ENCODE measurements at places on chromosomes 3 and 15.

GRCh38 chr15:88187195-88187594, 69.3 kb downstream of the NTRK3 start:
- DNase-seq: no peak

- DNase-seq: peak; percentile 56
These were observed 463 bp downstream of the TERC start for GRCh38 chr3:169764312-169764881.

DNA sequence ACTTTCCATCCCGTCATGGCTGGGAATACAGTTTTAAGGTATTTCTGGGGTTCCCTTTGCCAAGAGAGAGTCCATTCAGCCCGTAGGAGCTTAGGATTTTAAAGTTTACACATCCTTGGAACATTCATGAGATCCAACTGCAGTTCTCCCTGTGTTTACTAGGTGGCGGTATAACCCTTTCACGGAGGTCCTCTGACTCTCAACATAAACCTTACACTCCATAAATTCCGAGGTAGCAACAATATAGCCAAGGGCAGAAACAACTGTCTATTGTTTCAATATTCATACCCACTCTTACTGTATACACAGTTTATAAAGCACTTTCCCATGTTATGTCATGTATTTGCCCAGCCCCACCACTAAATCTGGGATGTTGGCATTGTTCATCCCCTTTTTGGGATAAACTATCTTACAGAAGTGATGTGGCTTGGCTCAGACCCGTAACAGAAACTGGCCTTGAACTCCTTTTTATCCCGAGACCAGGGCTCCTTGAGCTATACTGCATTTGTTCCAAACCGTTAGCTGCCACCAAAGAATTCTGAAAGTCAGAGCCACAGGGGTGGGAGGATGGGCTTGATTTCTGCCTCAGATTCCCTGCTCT, 69.2 kb upstream of the COL6A5 start:
- peak; percentile 33 for DNase-seq

DNA sequence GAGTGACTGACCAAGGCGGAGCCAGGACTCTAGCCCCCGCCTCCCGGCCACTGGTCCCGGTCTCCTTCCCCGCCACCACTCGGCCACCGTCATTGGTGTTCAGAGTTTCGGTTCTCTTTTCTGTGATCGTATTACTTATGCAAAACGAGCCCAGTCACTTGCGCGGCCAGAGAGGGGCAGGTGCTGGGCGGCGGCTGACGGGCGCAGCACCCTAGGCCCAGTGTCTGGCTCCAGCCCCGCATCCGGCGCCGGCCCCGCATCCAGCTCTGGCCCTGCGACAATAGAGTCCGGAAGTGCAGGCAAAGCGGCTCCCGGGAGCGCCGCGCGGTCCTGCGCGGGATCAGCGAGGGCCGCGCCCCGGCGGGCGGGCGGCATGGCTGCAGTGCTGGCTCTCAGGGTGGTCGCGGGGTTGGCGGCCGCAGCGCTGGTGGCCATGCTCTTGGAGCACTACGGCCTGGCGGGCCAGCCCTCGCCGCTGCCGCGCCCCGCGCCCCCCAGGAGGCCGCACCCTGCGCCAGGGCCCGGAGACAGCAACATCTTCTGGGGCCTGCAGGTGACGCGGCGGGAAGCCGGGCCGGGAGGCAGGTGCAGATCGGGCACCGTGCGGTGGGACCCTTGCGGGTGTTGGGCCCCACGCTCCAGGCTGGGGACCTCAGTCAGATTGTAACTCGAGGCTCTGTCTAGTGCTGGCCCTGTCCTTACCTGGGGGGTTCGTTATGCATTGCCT, at the start of gene TMEM62:
TSS of gene TMEM62 (plus strand) at position 157 of the 727 bp plus-strand sequence. CDS start at position 374, 217 bp downstream.
- peak; percentile 76 for DNase-seq

DNA sequence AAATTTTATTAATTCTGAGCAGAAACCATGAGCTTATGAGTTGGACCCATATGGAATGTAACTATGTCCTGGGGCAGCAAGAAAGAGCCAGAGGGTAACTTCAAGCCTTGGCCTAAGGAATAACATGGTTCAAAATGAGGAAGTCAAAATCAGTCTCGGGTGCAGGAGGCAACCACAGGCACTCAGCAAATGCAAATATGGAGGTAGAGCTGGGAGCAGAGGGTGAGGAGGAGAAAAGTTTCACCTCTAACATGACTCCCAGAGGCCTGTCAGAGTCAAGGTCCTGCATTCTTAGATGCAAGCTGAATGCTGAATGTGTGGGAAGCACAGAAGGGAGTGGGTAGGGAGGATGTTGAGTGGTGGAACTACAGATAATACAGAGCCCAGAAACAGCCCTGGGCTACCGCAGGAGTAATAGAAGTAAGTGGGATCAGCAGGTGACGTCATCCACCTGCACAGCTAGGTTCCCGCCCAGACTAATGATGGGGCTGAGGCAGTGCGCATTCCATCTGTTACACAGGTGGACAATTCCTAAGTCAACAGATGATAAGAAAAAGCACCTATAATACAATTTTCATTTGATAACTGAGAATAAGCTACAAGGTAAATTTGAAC, 279.8 kb upstream of the ARRDC4 start:
- DNase-seq: no peak

- DNase-seq: no peak
These were observed 68.9 kb upstream of the WNT5A start for GRCh38 chr3:55555873-55556618.

GRCh38 chr15:22263738-22264137, 183.4 kb downstream of the OR4M2 start:
- DNase-seq: no peak

DNA sequence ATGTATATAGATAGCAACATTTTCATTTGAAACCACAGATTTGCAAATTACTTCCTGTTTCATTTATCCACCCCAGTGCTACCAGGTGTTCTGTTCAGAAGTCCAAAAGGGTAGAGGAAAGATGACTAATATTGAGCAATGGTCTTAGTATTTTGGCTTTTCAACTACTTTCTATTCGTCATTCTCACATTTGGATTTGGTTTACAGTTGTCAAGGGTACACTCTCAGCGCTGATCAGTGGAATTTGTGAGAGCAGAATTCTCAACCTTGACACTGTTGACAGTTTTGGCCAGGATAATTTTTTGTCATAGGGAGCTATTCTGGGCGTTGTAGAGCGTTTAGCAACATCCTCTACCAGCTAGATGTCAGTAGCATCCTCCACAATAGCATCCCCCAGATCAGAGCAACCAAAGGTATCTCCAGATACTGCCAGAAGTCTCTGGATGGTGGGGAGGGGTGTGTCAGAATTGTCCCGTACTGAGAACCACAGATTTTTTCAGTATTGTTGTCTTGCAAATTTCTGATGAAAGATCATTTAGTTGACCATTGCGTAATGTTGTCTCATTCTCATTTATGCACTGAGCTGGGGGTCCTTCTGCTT, 4.2 kb downstream of the HMCES start:
- no peak for DNase-seq

- no peak for DNase-seq
These were observed 109.2 kb upstream of the FHIT start for GRCh38 chr3:61360297-61360965.

- DNase-seq: no peak
These were observed 566.5 kb downstream of the ROBO2 start for GRCh38 chr3:77606372-77606771.

- DNase-seq: no peak
These were observed 58.3 kb upstream of the HES1 start for GRCh38 chr3:194077602-194078001.

DNA sequence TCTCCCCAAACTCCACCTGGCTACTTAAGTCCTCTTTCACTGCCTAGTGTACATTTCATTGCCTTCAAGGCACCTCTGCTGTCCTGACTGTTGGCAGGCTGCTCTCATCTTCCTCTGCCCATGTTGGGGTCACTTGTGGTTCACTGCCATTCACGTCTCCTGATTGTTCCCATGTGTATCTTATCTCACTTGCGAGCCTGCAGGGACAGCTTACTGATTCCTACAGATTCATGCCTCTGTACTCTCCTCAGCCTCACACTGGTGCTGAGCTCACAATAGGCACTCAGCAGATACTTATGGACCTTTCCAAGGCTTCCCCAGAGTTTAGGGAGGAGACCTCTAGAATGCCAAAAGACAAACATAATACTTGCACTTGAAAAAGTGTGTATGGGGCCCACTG, 28.8 kb upstream of the ANP32A start:
- no peak for DNase-seq

GRCh38 chr15:97961067-97961954, 808 bp downstream of the ARRDC4 start:
- peak; percentile 17 for DNase-seq

DNA sequence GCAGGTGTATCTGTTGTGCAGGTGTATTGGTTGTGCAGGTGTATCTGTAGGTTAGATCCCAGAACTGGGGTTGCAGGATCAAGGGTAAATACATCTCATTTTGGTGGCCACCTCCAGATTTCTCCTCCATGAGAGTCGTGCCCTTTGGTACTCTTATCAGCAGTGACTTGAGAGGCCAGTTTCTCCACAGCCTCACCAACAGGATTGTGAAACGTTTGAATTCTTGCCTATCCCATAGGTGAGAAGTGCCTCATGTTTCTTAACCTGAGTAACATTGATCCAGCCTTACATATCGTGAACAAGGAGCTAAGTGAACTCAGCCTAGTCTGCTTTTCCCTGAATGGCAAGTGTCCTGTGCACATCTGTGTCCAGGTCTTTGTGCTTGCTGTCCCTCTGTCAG, 55.4 kb downstream of the CMTM8 start:
- no peak for DNase-seq

DNA sequence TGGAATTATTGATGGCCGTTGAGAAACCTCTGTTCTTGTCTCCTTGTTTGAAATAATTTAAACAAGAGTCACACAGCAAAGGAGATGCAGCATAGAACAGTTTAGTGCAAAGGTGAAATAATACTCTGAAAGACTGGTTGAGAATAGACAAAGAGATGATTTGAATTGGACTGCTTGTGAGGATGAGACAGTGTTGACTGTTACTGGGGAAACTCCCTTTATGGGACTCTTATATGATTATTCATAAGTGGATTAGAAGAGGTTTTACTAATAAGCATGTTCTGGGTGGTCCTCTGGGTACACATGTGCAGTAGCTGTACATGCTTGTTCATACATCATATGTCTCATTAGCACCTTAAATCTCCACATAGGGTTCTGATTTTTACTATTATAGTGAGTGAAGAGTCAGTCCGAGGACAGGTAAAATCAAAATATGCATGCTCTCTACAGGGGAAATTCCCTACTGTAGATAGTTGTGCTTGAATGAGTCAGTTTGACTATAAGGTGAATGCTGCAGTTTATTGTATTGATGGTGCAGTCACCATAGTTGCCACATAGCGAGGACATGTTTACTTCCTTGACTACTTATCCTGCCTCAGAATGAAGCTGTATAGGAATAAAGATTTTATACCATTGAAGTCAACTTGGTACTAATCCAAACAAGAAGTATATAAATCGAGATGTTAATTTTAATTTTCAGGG, 498.7 kb downstream of the CNTN6 start:
- DNase-seq: no peak

- no peak for DNase-seq
These were observed 11.0 kb downstream of the TCF12 start for GRCh38 chr15:56929399-56929798.

DNA sequence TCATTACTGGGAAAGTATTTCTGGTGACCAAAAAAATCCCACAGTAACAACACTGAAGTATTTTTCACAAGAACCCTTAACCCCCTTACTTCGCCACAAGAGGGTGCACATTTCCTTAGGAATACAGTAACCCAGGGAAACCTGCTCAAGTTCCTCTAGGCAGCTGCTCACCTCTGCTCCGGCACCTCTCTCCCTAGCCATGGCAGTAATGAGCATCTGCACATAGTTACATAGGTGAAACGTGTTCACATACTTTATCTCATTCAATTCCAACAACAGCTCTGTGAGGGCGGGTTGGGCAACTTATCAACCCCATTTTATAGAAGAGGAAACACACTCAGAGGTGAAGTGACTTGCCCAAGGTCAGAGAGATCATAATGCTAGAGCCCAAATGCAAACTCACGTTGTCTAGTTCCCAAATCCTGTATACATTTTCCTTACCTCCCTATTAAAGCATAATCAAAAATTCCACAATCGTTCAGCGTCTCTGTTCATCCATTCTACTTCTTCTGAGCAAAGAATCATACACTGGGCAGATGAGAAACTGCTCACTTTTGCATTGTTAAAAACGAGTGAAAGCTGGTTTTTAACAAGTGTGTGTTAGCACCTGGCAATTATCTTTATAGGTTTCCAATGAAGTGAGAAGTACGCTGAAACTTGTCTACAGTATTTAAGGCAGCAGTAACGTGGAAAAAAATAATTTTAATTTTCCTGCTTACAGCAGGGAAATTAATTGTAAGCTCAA, 90.7 kb downstream of the IGF2BP2 start:
- DNase-seq: peak; percentile 35

DNA sequence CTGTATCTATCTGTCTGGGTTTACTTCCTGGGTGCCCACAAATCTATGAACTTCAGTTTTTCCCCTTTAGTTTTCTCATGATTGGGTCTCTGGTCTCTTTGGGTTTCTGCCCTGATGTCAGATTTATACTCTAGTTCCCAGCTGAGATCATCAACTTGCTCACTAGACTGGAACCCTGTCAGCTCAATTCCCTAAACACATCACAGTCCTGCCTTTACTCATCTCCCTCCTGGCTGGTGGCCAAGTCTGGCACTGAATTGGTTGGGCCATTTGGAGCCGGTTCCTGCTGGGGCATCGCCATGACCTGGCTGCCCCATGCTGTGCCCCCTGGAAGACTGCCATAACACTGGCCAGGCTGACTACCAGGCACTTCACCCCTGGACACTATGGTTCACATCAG, 345.3 kb downstream of the CHST2 start:
- no peak for DNase-seq

GRCh38 chr3:65922441-65922840, 116.3 kb downstream of the MAGI1 start:
- DNase-seq: no peak

DNA sequence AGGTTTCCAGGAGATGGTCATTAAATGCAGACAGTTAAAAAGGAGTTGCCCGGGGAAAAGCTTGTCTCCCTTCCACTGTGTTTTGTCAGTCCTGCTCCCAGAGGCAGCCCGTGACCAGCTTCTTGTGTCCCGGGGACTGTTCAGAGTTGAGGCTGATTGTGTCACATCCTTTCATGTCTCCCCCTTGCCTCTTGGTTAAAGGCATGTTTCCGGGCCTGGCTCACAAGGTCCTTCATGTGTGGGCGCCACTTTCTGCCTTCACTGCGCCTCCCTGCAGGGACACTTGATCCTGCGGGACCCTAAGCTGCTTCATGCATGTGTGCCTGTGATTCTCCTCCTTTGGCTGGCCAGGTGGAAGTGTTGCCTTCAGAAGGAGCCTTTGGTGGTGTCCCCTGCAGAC, 9.2 kb downstream of the CHCHD6 start:
- DNase-seq: no peak

DNA sequence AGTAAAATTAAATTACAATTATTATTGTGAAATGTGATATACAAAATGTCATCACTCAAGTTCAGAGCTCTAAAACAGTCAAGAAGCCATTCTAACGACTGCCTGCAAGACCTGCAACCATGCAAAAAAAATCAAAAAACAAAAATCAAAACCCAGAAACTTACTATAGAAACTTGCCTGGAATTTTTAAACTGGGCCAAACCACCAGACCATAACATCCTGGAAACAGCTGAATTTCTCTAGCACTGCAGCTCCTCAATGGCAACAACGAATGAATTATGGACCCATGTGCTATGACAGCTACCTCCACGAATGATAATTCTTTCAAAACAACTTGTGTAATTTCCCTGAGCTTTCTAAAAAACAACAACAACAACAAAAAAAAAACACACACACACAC, 130.0 kb upstream of the KCNMB2 start:
- DNase-seq: no peak
